ENCODE measurements at places on chromosomes 13 and 19.

DNA sequence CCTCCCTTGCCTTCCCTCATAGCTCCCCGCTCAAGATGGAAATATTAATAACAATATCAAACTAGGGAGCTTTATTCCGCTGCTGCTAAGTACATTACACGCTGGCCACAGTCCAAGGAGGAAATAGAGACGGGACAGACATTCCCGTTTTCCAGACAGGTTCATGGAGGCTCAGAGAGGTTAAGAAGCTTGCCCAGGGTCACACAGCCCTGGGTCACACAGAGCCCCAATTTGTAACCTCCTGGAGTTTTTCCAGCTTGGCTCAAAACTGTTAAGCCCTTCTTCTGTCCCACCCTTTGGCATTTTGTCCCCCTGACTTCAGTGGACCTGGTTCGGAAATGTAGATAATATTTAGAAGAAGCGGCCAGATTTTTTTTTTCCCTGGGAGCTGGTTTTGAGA, 2.0 kb downstream of the BICRA start:
- no peak for DNase-seq

DNA sequence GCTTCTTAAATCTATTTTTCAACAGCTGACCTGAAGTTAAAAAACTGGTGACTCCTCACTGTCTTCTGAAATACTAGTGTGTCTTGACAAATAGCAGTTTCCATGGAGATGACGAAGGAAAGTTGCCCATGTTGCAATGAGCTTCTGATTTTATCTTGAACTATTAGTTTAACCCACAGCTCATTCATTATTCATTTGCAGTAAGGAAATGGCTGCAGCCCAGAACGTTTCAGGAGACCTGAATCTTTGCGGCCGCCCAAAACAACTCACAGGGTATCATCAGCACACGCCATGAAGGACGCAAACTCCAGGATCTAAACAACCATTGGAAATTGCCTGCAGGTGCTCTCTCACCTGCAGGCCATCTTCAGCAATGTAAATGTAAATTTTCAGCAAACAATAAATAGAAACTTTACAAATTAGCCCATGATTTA, 142.5 kb downstream of the DCLK1 start:
- DNase-seq, result no peak

GRCh38 chr13:108376308-108376707, 106.8 kb downstream of the TNFSF13B start:
- no peak for DNase-seq

DNA sequence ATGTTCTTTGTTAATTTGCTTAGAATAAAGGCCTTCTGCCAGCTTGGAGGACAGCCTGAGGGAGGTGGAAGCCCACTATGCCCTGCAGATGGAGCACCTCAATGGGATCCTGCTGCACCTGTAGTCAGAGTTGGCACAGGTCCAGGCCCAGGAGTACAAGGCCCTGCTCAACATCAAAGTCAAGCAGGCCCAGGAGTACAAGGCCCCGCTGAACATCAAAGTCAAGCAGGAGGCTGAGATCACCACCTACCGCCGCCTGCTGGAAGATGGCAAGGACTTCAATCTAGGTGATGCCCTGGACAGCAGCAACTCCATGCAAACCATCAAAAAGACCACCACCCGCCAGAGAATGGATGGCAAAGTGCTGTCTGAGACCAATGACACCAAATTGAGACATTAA, 41.7 kb downstream of the ZNF85 start:
- no peak for DNase-seq

GRCh38 chr13:106596275-106596937, 28.5 kb upstream of the ARGLU1 start:
- DNase-seq, result no peak

- peak; percentile 41 for DNase-seq
Observed at GRCh38 chr13:89465366-89465765, 1794.2 kb downstream of the SLITRK5 start.

DNA sequence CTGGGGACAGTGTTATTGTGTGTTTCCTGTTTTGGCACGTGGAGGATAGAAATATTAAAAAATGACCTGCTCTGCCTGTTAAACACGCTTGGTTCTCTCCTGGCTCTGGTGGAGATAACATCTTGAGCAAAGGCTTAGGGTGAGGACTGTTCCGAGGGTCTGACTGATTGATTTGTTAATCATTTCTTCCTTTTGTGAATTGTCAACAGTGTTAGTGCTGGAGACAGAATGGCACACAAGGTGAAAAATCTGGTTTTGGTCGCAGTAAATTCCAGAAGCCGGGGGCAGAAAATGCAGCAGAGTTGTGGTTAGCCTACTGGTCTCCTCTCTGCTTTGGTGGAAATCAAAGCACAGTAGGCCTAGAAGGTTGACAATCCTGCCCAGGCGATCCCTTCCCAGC, 163.6 kb downstream of the FGF9 start:
- DNase-seq, result no peak

DNA sequence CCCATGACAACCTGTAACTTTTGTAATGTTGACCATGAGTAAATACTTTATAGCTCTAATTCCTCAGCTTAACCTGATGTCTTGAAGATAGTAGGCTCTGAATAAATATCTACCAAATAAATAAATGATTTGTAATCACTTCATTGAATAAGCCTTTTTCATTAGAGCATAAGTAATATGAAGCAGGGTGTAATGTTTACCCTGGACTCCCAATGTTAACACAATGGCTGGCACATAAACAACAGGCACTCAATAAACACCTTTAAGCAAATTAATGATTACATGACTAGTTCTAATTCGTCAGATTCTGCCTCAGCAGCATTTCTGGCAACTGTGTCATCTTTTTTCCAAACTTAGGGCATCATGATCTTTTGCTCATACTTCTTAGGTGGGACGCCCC, 396.3 kb downstream of the LIG4 start:
- DNase-seq, result no peak

GRCh38 chr19:33580026-33580644, 41.6 kb upstream of the CHST8 start:
- no peak for DNase-seq

GRCh38 chr13:29193083-29193482, 372.9 kb downstream of the MTUS2 start:
- no peak for DNase-seq

DNA sequence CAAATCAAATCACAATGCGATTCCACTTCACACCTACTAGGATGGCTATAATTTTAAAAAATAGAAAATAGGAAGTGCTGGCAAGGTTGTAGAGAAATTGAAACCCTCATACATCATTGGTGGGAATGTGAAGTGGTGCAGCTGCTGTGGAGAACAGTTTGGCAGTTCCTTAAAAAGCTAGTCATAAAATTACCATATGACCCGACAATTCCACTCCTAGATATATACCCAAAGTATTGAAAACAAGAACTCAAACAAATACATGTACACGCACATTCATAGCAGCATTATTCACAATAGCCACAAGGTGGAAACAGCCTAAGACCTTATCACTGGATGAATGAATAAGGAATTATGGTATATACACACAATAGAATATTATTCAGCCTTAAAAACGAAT, 12.0 kb downstream of the HMGB1 start:
- DNase-seq, result peak; percentile 38

GRCh38 chr13:100304229-100304628, 215.3 kb downstream of the PCCA start:
- DNase-seq, result no peak

DNA sequence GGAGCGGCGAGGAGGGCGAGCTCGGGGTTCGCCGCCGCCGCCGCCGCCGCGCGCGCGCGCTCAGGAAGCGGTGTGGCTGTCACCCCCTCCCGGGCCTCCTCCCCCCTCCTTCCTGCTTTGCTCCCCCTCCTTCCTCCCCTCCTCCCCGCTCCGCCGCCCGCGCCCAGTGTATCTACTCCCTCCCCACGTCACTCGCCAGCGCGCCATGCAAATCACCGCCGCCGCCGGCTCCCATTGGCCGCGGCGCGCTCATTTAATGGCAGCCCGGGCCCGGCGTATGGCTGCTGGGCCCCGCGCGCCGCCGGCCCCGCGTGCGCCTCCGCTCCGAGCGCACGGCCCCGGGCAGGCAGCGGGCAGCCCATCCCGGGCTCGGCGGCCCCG, 335 bp upstream of the SOX1 start:
- no peak for DNase-seq

Data from HCEC 1CT (cell line).